ENCODE measurements at places on chromosomes 16 and 17. TPM values are rescaled to one million over a fixed set of nuclear protein-coding genes. Genes with fewer than 3 reads are reported as not detected.

SLC16A5 gene
- 187 TPM for total RNA-seq

CSNK1D gene
- 160 TPM for total RNA-seq

DNA sequence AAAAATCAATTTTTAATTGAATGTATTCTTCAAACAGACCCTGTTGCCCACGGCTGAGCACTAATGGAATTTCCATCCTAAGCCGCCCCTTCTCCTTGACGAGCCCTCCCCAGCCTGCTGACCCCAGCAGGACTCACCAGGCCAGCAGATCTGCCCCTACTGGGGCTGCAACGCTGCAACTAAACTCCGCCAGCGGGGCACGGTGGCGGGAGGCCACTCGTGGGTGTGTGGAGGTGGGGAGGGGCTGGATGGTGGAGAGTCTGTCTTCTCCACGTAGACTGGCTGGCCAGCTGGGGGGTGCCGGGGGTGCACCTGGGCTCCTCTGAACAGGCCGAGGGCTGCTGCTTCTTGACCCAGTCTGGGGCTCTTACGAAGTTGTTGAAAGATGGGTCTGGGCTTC lies 67.8 kb downstream of the ENGASE start:
- H3K27me3 ChIP-seq, result peaks cover 31% of the 10 kb centered on the region
- DNase-seq, result no peak
- no peaks in the 10 kb centered on the region for H3K4me1 ChIP-seq
- peaks cover 8% of the 10 kb centered on the region for H3K36me3 ChIP-seq
- no peak overlapping the region for H3K27ac ChIP-seq
- no peak overlapping the region for H3K4me3 ChIP-seq

GRCh38 chr17:35540589-35541404 lies 3.3 kb upstream of the SLFN12L start:
- H3K4me1 ChIP-seq, result peaks cover 21% of the 10 kb centered on the region
- H3K27ac ChIP-seq, result peak overlapping the region; percentile 86
- no peaks in the 10 kb centered on the region for H3K27me3 ChIP-seq
- no peaks in the 10 kb centered on the region for H3K36me3 ChIP-seq

- H3K27me3 ChIP-seq, result peaks cover 95% of the 10 kb centered on the region
- no peak overlapping the region for H3K27ac ChIP-seq
- no peaks in the 10 kb centered on the region for H3K4me1 ChIP-seq
- no peaks in the 10 kb centered on the region for H3K36me3 ChIP-seq
- no peak overlapping the region for H3K4me3 ChIP-seq
- DNase-seq, result no peak
These were observed 6.6 kb downstream of the LPO start for GRCh38 chr17:58244963-58245362.

DNA sequence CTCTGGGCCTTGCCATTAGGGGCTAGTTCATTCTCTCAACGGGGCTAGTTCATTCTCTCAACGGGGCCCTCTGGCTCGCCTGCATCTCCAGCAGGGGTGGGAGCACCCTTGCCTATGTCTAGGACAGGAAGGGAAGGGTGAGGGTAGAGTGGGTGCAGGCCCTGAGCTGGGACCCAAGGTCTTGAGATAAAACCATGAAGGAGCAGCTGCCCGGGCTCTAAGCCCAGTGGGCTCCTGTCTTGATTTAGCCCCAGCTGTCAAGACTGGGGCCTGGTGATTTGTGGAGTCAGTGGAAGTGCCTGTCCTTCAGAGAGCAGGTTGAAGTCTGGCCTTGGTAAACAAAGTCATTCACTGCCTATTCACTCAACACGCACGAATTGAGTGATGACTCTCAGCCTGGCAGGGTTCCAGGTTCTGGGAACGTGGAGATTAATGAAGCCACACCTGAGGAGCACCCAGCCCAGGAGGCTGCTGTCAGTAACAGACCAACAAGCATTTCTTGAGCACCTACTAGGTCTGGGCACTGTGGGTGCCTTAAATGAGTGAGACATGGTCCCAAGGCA lies 35.4 kb downstream of the WNT3 start:
- DNase-seq, result peak; percentile 38
- no peaks in the 10 kb centered on the region for H3K4me1 ChIP-seq
- peaks cover 40% of the 10 kb centered on the region for H3K27me3 ChIP-seq
- no peaks in the 10 kb centered on the region for H3K36me3 ChIP-seq

DNA sequence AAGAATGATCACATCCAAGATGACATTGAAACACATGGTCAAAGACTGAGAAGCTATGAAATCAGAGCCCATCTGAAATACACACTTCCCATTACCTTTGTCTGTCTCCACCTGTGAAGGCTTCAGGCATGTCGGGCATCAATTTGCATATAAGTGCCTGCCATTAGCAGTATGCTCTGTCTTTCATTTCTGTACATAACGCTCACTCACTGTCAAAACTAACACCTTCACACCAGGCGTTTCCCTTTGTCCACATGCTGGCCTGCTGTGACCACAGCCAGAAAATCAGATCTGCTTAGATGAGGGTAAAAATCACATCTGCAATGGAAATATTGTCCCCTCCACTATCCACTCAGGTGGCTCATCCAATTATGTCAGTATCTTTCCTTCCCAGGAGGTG lies 524.8 kb downstream of the TOX3 start:
- DNase-seq, result no peak
- H3K36me3 ChIP-seq, result no peaks in the 10 kb centered on the region
- H3K27me3 ChIP-seq, result peaks cover 16% of the 10 kb centered on the region
- H3K27ac ChIP-seq, result no peak overlapping the region

DNA sequence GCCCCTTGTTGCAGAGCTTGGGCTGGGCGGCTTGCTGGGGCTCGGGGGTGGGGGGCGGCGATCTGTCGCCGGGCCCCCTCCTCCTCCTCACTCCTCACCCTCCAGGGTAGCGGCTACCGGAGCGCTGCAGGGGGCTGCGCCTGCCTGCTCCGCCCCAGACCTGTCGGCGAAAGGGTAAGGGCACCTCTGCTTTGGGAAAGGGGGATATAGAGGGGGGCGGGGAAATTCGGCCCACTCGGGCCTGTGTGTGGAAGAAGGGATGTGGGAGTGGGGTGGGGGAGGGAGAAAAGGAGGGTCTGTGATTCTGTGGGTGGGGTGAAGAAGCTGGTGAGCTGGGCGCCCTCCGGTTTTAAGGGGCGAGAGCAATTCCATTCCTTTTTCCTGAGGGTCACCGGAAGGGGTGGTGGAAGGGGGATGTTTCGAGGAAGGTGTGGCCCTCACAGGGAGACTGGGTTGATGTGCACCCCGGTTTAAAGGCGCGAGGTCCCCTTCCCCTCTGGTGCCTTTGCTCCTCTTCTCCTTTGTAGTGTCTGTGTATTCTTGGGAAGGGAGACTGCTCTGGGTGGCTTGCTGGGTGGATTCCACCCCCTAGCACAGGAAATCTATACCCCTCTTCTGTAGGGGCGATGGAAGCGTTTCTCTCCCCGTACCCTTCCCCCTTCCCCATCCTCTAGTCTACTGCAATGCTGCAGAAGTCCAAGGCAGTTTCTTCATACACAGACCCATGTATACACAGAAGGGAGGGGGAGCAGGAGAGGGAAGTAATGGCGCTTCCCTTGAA lies 878 bp downstream of the TAOK1 start:
- peak; percentile 12 for DNase-seq
- H3K36me3 ChIP-seq, result peaks cover 41% of the 10 kb centered on the region
- H3K27me3 ChIP-seq, result no peaks in the 10 kb centered on the region
- peaks cover 19% of the 10 kb centered on the region for H3K4me1 ChIP-seq

DNA sequence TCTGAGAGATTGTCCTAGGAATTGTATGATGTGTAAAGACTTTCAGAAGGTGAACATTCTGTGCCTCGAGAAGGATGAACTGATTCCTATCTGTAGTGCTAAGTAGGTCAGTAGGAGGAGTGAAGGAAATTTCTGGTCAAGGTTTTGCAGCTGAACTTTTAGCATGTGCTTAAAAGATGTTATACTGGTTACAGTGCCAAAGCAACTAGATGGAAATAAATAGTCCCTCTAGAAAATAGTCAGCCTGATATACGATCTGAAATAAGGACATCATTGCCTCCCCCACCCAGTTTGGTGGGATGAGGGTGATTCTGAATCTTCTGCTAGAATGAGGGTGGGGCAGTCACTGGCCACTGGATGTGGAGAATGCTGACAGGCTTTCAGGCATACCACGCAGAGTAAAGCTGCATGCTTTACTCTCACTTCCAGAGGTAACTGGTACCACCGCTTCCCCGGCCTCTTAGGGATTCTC lies 57.2 kb upstream of the VPS4A start:
- no peaks in the 10 kb centered on the region for H3K36me3 ChIP-seq
- H3K4me1 ChIP-seq, result no peaks in the 10 kb centered on the region
- no peaks in the 10 kb centered on the region for H3K27me3 ChIP-seq
- H3K4me3 ChIP-seq, result no peak overlapping the region

DNA sequence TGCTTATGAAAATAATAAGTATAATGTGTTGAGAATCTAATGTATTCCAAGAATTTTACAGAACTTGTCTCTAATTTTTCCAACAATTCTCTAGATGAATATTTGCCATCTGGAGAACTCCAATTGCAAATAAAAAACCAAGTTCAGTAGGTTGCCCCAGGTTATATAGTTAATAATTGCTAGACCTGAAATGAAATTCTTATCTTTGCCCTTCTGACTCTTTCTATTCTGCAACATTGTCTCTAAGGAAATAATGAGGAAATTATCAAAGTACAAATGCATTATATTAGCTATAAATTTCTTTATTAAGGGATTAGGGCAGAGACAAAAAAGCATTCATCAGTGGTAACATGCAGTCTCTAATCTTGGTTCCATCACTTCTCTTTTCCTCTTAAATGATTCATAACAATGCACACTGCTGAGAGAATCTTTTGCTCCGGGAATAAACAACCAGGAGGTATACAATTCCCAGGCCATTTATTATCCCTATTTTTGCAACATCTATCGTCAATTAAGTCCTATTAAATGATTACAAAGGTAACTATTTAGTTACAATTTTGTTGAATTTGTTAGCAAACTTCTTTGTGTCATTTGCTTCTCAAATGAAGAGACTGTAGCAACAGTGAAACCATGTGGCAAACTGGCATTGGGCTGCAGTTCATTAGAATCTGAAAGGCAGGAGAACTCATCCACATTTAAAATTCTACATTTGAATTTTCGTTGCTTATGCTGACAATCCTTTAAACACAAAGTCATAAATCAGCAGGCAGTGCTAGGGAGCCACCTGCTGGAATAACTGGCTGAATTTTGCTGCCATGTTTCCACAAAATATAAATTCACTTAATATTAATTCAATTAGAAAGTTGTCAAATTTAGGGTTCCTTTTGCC lies 349.6 kb downstream of the KIF2B start:
- H3K4me3 ChIP-seq, result no peak overlapping the region
- H3K36me3 ChIP-seq, result no peaks in the 10 kb centered on the region
- H3K4me1 ChIP-seq, result no peaks in the 10 kb centered on the region
- no peaks in the 10 kb centered on the region for H3K27me3 ChIP-seq
- DNase-seq, result peak; percentile 28

DNA sequence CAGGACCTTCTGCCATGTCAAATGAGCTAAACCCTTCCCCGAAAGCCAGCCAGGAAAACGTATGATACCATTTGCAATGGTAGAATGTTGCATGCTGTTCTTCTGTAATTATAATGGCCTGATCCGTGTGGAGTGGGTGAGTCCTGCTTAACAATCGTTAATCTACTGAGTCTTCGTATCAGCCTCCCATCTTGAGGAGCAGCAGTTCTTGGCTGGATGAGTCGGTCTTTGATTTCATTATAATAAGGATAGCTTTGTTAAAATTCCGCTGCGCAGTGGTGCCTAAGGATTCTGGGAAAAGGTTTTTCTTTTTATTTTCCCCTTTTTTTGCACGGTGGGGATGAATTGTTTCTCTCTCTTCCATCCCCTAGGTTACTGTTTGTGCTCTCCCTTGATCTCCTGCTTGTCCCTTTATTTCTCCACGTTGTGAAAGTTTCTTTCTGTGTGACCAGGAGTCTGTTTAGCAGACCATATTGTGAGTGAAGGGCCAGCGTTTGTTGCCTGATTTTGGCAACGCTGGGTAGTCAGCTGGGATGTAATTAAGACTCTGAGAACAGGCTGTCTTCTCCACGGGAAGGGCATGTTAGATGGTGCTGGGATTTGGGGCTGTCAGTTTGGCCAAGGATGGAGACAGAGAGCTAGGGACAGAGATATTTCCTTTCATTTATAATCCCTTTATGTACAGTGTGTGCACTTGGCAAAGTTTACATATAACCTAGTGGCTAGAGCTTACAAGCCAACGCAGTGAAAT lies 263.0 kb downstream of the FTO start:
- H3K4me3 ChIP-seq, result no peak overlapping the region
- no peak overlapping the region for H3K27ac ChIP-seq
- H3K27me3 ChIP-seq, result no peaks in the 10 kb centered on the region
- no peaks in the 10 kb centered on the region for H3K4me1 ChIP-seq
- DNase-seq, result no peak

DNA sequence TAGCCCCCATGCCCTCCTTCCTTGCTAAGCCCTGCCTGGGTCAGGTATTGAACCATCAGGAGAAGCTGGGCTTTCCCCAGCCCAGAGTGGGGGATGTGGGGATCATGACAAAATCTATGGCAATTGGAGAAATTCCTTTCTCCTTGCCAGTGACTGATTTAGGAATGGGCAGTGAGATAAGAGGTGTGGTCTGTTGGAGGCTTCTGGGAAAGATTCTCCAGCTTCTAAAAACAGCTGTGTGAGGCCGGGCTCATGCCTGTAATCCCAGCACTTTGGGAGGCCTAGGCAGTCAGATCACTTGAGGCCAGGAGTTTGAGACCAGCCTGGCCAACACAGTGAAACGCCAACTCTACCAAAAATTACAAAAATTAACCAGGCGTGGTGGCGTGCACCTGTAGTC lies 69.1 kb downstream of the SRCIN1 start:
- H3K4me1 ChIP-seq, result no peaks in the 10 kb centered on the region
- H3K4me3 ChIP-seq, result no peak overlapping the region
- H3K27me3 ChIP-seq, result peaks cover 75% of the 10 kb centered on the region
- DNase-seq, result no peak
- peaks cover 15% of the 10 kb centered on the region for H3K36me3 ChIP-seq
- no peak overlapping the region for H3K27ac ChIP-seq

GRCh38 chr16:66618588-66619375 lies 14.3 kb downstream of the CMTM3 start:
- no peak overlapping the region for H3K27ac ChIP-seq
- H3K27me3 ChIP-seq, result no peaks in the 10 kb centered on the region
- H3K4me1 ChIP-seq, result no peaks in the 10 kb centered on the region
- H3K4me3 ChIP-seq, result no peak overlapping the region
- no peak for DNase-seq
- peaks cover 28% of the 10 kb centered on the region for H3K36me3 ChIP-seq

GRCh38 chr16:2008009-2008526 lies 1.6 kb downstream of the ZNF598 start:
- H3K4me3 ChIP-seq, result peak overlapping the region; percentile 89
- H3K27ac ChIP-seq, result peak overlapping the region; percentile 40
